Suprapubic skin (tissue), 4 donors: ENCODE measurements at places on chromosomes 12 and 14. TPM values are rescaled to one million over a fixed set of nuclear protein-coding genes. Genes with fewer than 3 reads are reported as not detected.

GRCh38 chr12:46300910-46301309, 32.1 kb upstream of the SLC38A1 start:
- DNase-seq, result no peak

Gene RNASE3
- not detected for total RNA-seq

GRCh38 chr14:89700801-89701200, 253.7 kb downstream of the EFCAB11 start:
- DNase-seq, result no peak

DNA sequence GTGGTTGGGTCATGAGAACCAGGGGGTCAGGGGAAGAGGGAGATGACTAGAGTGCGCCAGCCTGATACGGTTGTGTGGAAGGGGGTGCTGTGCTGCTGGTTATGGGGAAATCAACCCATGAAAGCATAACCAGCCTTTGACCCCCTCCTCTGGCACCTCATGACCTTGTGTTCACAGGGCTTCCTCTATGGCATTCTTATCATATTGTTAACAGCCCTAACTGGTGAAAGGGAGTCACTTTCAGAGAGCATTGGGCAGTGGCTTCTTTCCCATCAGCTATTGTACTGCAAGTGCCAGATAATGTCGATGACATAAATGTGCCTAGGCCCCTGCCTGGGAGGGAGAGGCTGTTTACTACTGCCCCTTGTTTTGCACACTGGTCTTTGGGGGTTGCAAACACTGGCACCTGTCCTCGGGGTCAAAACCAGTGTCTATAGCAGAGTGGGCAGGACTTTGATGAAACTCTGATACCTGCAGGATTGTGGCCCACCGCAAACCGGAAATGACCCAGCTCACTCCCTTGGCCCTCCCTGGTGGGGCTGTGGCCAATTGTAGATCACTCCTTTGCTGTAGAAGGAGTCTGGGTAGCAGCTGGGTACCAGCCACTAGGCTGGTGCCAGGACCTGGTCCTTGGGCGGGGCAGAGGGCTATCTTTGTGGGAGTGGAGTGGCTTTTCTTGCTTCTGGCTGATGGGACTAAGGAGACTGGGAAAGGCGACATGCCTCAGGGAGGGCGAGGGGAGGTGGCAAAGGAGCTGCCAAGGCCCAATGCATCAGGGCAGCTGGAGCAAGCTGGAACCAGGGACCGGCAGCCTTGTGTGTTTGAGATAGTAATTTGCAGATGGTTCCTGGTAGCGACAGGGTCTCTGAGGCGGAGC, 634 bp upstream of the TMEM63C start:
- no peak for DNase-seq

GRCh38 chr12:47085815-47086252, 6.1 kb upstream of the AMIGO2 start:
- DNase-seq, result no peak

GRCh38 chr12:18443768-18444437, 182.6 kb downstream of the PIK3C2G start:
- no peak for DNase-seq

Gene SDS
- not detected for total RNA-seq

GRCh38 chr12:123723765-123724164, 11.6 kb downstream of the ATP6V0A2 start:
- DNase-seq, result no peak

Gene GMFB
- 44.3 TPM for total RNA-seq

Gene TRIP11
- total RNA-seq, result 23.3 TPM

Gene SYT1
- total RNA-seq, result 0.31 TPM

DNA sequence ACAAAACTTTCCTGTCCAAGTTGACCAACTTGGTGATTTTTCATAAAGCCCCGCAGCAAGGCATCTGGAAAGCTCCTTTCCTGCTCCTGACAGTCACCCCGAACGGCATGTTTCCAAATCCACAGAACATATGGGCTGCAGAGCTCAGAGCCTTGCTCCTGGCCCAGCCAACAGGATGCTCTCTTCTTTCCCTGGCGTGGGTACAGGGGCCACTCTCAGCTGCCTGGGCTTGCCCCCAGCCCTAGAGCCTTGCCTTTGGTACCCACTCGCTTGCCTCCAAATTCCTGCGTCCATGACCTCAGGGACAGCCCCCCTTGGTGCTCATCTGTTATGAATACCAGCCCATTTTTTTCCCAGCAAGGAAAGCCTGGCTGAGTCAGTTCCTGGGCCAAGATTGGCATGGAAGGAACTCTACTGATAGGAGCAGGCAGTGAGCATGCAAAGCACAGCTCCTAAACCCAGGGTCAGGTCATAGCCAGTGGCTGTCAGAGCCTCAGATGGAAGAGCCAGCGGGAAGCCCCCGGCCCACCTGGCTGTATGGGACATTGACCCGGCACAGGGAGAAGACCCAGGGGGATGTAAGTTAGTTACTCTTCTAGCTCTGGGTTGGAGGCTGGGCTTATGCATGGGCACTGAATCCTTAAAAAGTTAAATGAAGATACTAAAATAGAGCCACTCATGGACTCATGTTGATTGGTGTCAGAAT, 105.3 kb upstream of the RTL1 start:
- peak; percentile 26 for DNase-seq

- DNase-seq, result no peak
Measured at GRCh38 chr14:86533834-86534233, 1003.9 kb downstream of the FLRT2 start.

Gene RAN
- total RNA-seq, result 296 TPM

DNA sequence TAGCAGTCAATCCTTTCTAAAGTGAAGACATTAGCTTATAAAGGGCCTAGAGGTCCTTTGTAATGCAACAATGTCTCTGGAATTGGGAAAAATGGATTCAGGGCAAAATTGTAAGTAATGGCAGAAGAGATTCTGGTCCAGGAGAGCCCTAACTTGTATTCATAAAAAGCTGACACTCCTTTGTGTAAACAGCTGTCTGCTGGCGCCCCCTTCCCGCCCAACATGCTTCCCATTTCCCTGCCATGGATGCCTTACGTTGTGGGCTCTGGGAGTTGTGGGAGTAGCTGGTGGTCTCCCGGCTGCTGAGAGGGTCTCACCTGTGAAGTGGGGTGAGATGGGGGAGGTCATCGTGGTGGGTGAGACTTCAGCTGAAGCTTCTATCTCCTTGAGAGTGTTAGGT, 2.3 kb downstream of the ACRBP start:
- DNase-seq, result no peak

- no peak for DNase-seq
Measured at GRCh38 chr12:9727813-9728212, 5.1 kb downstream of the CLECL1 start.

- DNase-seq, result no peak
Measured at GRCh38 chr12:632102-632696, 31.0 kb downstream of the NINJ2 start.

- no peak for DNase-seq
Measured at GRCh38 chr14:66135831-66136230, 350.3 kb upstream of the CCDC196 start.

Gene KLRD1
- total RNA-seq, result not detected

Gene DLGAP5
- total RNA-seq, result 0.72 TPM

- no peak for DNase-seq
Measured at GRCh38 chr12:4719821-4720636, at the start of gene GALNT8. GALNT8 (plus strand) TSS chr12:4720400; CDS start chr12:4720678, 278 bp downstream.

- no peak for DNase-seq
Measured at GRCh38 chr12:122031342-122032216, 9.9 kb downstream of the BCL7A start.

Gene KRT77
- total RNA-seq, result 146 TPM

GRCh38 chr14:100108840-100109593, 43.8 kb downstream of the EVL start:
- no peak for DNase-seq

Gene JPH4
- 0.60 TPM for total RNA-seq

DNA sequence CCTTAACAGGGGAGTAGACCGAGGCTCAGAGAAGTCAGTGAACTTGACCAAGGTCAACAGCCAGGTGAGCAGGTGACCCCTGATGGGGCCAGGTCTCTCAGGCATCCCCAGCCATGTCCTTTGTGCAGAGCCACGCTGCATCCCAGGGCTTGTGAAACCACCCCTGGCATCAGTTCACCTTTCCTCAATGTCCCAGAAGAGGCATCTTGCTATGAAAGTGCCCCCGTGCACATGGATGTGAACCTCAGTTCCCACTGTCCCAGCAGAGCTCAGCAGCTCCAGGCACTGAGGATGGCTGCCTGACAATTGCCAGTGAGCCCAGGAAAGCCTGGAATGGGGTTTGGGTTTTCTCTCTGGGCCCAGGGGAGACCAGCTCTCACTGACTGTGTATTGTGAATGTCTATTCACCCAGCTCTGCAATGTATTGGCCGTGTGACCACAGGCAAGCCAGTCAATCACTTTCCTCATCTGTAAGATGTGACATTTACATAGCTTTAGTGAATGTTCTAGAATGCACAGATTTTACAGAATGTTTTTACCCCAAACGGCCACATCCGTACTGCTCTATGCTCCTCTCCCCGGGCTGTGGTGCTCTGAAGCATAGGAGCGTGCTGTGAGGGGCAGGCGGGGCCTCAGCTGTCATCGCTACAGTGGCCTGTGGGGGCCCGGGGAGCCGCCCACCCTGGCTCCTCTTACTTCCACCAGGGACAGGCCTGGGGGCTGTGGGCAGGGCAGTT, 4.9 kb downstream of the CACNA2D4 start:
- DNase-seq, result no peak

GRCh38 chr12:15649347-15649746, 139.8 kb downstream of the EPS8 start:
- no peak for DNase-seq

DNA sequence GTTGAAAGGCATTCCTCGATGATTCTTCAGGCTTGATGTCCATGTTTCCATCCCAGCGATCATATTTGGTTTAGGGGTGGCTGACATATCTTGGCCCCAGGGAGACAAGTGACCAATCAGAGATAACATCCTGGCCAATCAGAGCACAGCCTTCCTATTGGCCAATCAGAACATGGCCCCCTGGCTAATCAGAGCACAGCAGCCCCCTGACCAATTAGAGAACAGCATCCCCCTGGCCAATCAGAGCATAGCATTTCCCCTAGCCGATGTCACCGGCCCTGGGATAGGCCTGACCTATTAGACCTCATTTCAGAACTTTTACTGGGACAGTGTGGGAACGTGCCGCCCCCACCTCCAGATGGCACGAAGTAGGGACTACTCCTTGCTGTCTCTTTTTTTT, 182.2 kb downstream of the AACS start:
- no peak for DNase-seq

DNA sequence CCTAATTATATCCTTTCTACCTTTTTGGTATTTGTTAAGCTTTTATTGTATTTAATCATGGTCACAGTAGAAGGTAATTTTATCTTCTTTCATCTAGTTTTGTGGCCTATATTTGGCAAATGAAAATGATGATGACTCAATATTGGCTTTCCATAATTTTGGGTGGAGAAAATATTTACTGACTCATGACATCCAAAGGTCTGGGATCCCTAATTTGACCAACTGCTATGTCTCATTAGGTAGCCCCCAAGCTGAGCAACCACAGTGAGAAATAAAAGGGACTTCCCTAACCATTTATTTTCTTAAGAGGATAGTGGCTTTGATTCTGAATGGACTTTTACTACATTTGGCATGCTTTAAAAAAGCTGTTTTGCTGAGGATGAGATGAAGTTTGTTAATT, 289.5 kb downstream of the RMST start:
- DNase-seq, result no peak

Gene KCNJ8
- total RNA-seq, result 5.4 TPM

- no peak for DNase-seq
Measured at GRCh38 chr12:14422516-14423230, 57.2 kb downstream of the ATF7IP start.

DNA sequence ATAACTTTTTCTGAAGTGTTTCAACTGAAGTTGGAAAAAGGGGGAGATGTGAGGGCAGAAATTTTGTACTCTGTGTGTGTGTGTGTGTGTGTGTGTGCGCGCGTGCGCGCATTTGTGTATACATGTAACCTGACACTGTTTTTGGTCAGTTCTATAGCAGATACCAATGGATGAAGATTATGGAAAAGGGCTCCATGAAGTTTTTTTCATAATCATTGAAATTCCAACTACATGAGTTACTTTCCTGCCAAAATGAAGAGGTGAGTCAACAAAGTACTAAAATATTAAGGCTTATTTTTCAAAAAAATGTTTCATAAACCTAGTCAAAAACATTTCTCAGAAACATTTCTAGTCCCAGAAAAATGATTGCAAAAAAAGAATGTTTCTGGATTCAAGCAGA, 25.7 kb upstream of the CERS5 start:
- no peak for DNase-seq

Gene TMEM229B
- total RNA-seq, result 3.3 TPM

Gene IL31
- total RNA-seq, result not detected

Gene TCL1B
- total RNA-seq, result not detected

- no peak for DNase-seq
Measured at GRCh38 chr12:130517588-130517987, 179.9 kb downstream of the PIWIL1 start.
